NCI-H2029 treated with DMSO at 0.1 percent for 48 hours (cell line): ENCODE measurements at places on chromosomes 2 and 18.

- no peak for DNase-seq
These were observed 270.6 kb downstream of the CELF4 start for GRCh38 chr18:37294951-37295350.

GRCh38 chr2:26577442-26578112 is 63.6 kb downstream of the CIB4 start:
- DNase-seq: peak; percentile 30

DNA sequence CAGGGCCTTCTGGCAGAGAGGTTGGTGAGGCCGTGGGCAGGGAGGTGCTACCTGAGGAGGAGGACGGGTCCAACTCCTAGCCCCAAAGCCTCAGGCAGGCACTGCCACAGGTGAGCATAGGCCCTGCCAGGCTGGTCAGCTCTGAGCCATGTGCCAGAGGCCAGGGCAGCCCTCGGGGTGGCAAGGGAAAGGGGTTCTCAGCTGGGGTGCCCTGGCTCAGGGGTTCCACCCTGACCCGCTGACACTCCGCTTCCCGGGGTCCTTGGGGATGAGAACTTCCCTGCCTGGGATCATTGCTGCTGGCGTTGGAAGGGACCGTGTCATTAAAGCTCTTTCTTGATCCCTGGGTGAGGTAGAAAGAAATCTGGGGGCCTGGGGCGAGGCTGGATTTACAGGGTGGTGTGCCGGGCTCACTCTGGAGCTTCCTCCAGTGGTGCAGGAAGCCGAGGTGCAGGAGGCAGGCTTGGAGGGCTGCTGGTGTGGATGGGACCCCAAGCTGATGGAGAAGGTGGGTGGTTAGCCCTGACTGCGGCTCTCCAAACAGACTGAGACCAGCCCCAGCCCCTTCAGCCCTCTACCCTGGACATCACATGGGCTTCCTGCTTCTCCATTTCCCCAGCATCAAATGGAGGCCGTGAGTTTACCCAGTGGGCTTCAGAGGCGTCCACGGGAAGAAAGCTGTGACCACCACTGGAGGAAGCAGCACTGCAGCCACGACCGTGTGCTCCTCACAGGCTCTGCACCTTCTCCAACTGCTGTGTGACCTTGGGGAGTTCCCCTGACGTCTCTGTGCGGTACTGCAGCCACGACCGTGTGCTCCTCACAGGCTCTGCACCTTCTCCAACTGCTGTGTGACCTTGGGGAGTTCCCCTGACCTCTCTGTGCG is 295.2 kb downstream of the NDUFA10 start:
- DNase-seq: no peak

GRCh38 chr2:108253106-108253505 is 13.3 kb downstream of the SULT1C3 start:
- DNase-seq: no peak

DNA sequence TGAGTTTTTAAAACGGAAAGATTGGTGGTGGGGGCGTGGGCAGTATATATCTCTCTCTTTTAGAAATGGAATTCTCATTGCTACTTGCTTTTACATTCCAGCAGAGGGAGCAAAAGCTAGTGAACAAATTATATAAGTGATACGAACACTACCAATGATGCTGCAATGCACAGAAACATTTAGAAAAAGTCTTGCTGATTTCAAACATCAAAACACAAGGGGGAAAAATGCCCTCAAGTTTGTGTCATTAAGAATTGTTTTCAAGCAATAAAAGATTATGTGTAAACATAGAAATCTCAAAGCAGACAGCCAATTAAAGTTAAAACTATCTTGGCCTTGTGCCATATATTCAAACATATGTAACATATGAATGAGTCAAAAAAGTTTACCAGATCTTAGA is 296.3 kb upstream of the KCNJ3 start:
- DNase-seq: no peak

DNA sequence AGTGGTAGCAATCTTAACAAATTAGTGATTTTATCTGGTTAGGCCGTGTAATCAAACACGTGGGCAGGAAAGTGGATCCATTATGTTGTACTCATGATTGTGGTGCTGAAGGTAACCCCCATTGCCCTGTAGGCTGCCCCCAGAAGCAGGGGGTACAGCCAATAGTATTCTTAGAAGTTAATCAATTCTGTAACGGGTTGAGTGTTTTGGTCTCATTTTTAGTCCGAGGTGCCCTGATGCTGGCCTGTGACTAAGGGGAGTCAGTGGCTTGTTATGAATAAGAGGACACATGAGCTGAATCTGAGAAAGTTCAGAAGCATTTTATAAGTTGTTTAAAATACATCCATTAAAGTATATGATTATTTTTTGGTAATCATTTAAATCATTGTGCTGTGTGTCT is 8.6 kb downstream of the EPAS1 start:
- no peak for DNase-seq

- DNase-seq: no peak
These were observed 164.7 kb upstream of the FAM98A start for GRCh38 chr2:33763671-33764310.

DNA sequence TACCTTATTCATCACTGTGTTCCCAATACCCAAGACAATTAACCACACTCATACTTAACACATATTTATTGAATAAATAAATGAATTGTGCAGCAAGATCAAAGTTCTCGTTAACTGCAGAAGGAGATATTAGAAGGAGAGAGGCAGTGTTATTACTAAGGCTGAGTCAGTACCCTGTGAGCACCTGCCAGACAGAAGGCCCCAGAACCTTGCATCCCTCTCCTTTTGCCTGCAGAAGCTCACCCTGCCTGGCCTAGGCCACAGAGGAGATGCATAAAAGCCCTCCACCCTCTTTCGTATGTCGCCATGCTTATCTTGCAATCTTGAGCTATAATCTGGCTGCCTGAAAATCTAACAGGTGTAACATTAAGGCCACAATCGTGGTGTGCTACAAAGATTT is 20.5 kb upstream of the RNF149 start:
- no peak for DNase-seq

GRCh38 chr2:226578879-226579278 is 220.7 kb downstream of the IRS1 start:
- DNase-seq: no peak

DNA sequence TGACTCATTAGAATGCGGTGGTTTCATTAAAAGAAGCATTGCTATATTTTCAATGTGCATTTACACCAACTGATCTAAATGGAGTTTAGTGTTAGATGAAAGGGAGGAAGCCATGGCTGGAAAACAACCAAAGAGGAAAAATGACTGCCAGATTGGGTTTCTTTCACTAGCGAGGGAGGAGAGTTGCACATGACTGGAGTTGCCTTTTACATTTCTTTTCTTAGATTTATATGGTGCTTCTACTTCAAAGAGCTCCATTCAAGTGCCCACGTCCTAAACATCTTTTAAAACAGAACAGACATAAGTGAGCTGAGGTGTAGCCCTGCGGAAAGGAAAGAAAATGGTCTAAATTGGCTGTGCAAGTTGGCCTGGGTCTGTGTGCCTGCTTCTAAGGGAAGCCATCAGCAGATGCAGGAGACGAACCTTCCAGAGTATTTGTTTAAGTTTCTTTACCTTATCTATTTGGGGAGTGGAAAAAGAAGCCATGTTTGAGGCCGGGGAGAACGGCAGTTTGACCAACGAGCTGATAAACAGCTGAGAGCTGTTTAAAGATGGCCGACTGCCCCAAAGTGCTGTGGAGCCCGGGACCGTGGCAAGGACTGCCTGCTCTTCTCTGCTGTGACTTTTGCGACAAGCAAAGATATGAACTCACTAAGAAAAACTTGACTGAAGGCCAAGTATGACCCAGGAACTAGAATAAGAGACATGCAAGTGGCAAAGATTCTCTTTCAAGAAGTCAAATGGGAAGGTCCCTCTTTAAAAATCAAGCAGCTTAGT is 327.0 kb downstream of the ZNF516 start:
- DNase-seq: no peak

DNA sequence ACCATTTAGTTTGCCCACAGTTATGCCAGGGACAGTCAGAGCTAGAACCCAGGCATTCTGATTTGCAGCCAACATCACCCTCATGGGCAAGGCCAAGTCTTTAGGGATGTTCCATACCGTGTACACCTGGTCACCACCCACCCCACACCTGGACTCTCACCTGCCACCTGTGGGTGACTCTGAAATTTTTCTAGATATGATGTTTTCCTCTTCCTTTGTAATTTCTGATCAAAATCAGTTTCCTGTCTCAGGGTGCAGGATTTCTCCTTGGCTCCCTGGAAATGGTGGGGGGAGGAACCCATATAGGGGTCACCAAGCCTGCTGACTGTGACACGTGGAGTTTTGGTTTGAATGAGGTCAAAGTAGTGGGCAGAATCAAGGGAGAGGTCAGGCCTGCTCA is 138.2 kb downstream of the ACOXL start:
- no peak for DNase-seq

DNA sequence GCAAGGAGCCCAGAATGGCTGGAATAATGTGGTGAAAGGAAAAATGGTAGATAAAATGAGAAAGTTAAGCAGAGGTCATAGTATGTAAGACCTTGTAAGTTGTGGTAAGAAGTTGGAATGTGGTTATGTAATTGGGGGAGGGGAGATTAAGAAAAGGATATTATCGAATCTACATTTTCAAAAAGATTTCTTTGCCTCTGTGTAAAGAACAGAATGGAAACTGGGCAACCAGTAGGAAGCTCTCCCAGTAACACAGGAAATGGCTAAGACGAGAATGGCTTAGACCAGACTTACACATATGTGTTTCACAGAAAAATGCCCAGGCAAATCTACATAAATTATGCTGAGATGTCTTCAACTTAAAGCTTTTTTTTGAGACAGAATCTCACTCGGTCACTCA is 13.2 kb downstream of the MEMO1 start:
- no peak for DNase-seq
